ENCODE measurements at places on chromosomes 5 and 9.

DNA sequence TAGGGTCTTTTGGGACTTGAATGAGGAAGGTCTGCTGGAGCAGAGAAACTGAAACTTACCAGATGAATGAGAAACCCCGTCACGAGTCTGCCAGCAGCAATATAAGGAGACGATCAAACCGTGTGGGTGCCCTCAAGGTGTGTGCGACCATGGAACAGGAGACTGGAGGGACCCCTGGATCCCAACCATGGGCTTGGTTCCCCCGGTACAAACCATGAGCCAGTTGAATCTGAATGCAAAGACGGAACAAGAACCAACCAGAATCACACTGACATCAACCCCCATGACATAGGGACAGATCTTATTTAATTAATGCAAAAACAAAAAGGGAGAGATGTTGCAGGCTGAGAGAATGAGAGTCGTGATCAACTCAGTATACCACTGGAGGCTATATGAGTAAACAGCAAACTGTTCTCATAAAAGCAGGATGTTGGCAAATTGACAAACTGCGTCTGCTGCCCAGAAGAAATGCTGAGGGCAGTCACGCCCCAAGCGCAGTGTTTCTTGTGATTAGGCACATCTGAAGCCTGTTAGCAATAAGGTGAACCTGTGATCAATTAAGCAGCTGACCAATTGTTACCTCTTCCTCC lies 475.5 kb upstream of the ACO1 start:
- DNase-seq: no peak

DNA sequence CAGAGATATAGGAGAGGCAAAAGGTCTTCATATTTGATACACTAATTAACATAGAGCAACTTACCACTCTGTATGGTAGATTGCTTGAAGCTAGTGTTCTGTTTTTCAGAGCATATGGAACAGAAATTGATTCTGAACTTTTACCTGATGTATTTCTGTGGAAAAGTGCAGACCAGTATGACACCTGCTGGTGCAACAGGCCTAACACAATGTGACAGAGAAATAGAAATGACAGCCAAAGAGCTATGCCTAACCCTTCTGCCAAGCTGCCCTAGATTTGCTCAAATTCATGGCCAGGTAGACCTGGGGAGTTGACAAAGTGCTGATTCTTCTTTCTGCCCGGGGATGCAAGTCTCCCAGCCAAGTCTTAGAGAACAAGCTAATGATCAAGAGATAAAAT lies 65.4 kb upstream of the RNF180 start:
- DNase-seq: no peak

GRCh38 chr9:135604437-135605237 lies 34.7 kb downstream of the GLT6D1 start:
- DNase-seq: no peak

DNA sequence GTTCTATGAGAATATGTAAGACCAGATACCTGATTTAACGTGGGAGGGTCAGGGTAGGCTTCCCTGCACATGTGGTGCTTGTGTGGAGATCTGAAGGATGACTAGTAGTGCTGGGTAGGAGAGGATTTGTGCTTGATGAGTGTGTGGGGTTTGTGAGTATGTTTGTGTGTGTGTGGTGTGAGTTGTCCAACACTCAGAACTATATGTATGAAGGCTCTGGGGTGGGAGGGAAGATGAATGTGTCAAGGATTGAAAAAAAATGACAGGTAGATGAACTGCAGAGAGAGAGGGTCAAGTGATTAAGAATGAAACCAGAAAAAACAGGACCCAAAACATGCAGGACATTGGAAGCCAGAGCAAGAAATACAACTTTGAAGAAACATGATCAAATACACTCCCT lies 154.6 kb upstream of the NR3C1 start:
- DNase-seq: no peak

- no peak for DNase-seq
Observed at GRCh38 chr5:172395483-172395882, 58.8 kb downstream of the SH3PXD2B start.

GRCh38 chr9:121598167-121598964 lies 53.1 kb upstream of the DAB2IP start:
- no peak for DNase-seq

DNA sequence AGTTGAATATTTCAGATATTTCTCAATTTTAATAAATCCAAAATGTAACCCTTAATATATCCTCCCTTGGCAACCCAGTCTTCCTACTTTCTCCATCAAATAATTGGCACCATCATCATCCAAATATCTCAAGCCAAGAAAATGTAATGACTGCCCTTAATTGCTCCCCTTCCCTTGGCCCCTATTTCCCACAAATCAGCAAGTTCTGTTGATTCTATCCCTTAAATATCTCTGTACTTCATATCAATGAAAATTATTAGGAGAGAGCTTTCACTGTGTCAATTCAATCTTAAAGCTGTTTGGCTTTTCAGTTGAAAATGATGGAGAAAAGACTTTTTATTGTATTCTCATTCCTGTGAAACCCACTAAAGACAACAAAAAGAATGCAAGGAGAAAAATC lies 349.8 kb downstream of the HINT1 start:
- DNase-seq: no peak

DNA sequence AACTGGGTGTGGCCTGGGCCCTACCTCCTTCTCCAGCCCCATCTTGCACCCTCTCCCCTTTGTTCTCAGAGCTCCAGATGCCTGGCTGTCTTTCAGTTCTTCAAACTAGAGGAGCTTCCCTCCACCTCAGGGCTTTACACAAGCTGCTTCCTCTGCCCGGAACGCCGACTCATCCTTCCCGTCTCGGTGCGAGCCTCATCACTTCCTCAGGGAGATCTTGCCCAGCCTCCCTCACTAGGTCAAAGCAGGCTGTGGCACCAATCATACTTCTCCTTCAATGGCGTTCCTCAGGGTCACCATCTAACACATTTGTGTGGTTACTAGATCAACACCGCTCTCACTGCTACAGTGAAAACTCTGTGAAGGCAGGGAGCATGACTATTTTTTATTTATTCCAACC lies 56.2 kb upstream of the ZSWIM6 start:
- peak; percentile 36 for DNase-seq

DNA sequence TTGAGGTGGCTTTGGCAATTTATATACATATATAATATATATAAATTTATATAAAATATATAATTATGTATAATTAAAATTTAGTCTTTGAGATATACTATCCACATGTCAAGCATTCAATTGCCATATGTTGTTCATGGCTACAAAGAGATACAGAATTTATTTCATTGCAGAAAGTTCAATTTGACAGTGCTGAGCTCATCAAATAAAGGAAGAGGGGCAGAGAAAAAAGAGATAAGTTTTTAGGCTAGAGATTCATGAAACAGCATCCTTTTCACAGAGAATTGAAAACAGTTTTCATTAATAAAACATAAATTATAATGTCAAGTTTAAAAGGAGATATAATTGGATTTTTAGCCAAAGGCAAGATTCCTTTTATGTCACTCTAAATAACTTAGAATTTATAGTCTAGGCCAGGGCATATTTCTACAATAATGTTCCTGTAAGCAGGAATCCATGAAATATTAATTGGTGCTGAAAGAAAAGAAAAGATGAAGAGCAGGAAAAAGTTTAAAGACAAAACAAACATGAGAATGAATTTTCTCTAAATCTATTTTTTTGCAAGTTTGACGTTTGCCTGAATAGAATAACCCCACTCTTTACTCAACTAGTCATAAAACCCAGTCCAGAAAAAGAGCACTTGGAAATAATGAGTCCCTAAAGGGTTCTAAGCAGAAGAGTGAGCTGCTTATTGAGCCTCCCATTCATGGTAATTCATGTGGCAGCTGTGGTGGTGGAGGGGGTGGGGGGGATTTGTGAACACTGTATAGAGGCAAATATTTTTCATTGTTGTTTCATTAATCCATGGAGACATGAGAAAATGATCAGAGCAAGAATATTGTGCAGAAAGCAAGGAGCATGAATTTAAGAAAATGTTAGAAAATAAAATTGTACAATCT lies 1279.5 kb downstream of the CDH12 start:
- DNase-seq: no peak

GRCh38 chr9:30757723-30758122 lies 1626.7 kb upstream of the ACO1 start:
- DNase-seq: no peak

DNA sequence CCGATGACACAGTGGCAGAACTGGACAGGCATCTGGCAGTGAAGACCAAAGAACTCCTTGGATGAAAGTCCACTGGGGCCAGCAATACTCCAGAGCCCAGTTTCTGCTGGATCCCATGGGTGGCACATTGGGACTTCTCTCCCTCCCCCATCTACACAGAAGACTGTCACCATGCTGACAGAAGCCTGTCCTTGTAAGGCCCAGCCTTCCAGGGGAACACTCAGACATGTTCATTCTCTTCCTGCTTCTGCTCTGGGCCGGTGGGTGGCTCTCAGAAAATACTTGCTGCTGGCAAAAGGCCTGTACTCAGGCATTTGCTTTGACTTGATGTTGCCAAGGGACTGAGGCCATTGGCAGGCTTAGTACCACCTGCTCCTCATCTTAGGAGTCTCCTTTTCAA lies 48.3 kb upstream of the PTGS1 start:
- DNase-seq: no peak

DNA sequence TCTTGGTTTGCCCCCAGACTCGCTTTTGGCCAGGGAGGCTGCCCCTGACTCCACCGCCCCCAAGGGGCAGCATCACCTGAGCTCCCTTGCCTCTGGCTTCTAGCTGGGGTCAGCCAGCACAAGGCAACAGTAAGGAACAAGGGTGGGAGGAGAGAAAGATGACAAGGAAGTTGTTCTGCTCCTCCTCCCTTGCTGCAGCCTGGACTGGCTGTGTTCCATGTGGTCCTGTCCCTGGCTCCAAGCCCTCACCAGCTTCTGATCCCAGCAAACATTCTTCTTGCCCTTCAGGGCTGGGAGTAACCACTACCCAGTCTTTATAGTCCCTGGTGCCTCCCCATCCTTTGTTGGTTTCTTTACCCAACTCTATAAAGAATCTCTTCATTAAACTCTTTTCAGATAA lies 100.3 kb upstream of the SPIN1 start:
- DNase-seq: no peak

DNA sequence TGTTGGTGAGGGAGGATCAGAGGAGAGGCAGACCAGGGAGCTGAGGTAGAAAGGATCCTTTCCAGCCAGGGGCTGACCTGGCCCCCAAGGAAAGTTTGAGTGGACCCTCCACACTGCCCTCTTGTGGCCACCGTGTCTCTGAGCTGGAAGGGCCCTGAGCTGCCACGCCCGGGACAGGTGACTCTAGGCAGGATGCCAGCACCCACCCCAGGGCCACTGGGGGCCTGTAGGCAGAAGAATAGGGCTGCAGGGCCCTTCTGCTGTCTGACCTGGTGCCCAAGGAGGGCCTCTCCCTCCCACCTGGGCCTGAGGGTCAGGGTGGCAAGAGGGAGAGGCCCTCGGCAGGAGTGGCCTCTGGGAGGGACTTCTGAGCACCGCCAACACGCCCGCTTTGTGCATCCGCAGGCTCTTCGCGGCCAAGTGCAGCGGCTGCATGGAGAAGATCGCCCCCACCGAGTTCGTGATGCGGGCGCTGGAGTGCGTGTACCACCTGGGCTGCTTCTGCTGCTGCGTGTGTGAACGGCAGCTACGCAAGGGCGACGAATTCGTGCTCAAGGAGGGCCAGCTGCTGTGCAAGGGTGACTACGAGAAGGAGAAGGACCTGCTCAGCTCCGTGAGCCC lies 76.8 kb downstream of the LMX1B start:
- peak; percentile 75 for DNase-seq

DNA sequence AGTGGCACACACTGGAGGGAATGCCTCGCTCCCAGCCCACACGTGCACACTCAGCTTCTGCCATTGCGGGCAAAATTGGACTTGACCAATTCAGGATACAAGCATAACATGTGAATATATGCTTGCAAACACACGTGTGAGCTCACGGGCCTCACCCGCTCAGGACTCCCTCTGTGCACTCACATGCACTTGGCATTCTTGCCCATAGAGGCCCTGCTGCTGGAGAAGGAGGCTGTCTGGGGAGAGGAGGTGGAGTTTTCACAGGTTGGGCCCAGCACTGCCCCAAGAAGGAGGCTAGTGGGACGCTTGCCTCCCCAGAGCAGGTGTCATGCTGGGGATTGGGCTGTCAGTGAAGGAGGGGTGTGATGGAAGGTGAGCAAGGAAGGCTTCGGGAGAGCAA lies 1.7 kb downstream of the MYMK start:
- no peak for DNase-seq

DNA sequence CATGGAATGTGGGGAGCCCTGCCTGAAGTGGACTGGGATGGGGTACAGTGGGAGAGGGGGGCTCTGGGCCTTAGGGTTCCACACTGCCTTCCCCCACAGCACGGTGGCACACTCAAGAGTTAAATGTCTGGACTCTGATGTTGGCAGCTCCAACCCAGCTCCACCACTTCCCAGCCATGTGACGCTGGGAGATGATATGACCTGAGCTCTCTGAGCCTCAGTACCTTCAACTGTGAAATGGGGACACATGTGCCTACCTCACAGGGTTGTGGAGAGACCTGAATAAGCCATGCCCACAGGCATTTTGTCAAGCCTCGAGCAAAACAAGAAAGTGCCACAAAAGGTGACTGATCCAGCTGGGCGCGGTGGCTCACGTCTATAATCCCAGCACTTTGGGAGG lies 3.4 kb upstream of the PDGFRB start:
- no peak for DNase-seq
